Left ventricle myocardium inferior (tissue), 1 donor: ENCODE measurements at places on chromosomes 3 and 15.

DNA sequence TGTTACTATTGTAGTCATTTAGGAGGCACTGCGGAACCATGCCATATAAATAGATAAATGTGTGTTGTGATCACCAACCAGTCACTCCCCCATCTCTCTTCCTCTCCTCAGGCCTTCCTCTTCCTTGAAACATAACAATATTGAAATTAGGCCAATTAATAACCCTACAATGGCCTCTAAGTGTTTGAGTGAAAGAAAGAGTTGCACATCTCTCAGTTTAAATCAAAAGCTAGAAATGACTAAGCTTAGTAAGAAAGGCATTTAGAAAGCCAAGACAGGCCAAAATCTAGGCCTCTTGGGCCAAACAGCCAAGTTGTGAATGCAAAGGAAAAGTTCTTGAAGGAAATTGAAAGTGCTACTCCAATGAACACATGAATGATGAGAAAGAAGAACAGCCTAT, 8.1 kb upstream of the DNASE1L3 start:
- no peak for DNase-seq

GRCh38 chr15:85010386-85011159, 28.9 kb downstream of the PDE8A start:
- DNase-seq, result no peak

DNA sequence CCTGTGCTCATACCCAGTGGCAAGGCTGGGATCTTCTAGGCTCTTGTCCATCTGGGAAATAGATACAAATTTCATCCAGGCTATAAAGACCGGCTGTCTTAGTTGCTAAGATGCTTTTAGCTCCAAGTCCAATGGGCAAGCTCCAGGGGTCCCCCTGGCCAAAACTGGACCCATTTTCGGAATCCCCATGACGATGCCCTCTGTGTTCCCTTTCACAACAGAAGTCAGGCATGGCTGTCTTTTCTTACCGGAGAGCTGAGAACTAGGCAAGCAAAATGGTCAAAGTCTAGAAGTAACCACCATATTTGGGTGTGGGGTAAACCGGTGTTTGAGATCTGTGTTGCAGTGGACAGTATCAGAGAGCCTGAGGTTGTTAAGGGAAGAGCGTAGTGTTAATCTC, 1.0 kb downstream of the GLYCTK start:
- DNase-seq, result no peak

GRCh38 chr15:77030928-77031375, 36.0 kb downstream of the PSTPIP1 start:
- no peak for DNase-seq

DNA sequence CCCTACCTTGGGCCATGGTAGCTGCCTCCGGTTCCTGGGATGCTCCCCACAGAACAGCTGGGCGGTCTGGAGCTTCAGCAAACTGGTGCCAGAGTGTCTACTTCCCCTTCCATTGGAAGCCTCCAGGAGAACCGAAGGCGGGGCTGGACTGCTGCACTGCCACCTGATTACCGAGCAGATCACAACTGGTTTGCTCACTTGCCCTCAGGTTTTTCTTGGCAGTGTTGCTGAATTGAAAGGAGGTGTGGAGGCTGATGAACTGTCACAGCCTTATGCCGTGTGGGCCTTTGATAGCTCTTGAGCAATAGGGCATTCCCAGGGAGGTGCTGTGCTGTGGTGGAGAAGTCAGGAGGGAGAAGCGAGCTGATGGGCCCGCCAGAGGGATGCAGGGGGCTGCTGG, at the start of gene TGM5:
Gene TGM5, minus strand, starts transcription at position 95 of the 400 bp plus-strand sequence. Its CDS starts 79 bp downstream, at position 16.
- no peak for DNase-seq

GRCh38 chr15:29821416-29822099, 710 bp downstream of the TJP1 start:
- DNase-seq, result peak; percentile 75

- DNase-seq, result no peak
Measured at GRCh38 chr15:78035861-78036476, 41.5 kb downstream of the TBC1D2B start.

DNA sequence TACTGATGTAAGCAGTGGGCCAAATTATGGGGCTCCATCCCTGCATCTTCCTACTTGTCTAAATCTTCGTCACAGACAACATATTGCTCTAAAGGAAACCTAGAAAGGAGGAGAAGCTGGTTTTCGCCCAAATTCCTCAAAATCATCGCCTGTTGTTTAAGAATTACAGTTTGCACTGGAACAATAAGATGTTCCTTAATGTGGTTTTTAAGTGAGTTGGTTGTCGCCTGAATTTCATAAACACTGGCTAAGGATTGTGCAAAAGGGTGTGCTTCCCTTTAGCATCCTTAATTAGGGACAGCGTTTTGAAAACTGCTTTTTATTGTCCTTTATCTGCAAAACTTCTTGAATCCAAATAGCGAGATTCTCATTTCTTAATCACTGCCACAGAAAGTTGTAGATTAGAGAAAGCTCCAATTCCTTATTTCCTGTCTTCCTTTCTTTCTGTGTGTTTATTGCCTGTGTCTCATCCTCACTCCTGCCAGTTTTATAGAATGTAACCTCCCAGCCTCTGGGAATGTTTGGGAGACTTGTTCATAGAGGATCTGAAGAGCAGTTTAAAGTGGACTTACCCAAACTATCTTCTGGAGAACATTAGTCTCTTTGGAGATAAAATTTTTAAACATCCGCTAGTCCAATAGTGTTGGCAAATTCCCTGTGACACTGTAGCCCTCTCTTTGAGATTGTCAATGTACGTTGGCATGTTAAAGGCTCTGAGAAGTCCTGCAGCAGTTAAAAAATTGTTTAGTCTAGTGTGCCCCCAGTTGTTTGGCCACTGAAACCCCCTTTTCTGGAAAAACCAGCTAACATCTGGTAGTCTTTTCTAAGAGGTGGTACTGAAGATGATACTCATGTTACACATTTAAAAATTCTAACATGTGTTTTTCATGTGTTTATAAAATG, 50.4 kb downstream of the FLNB start:
- no peak for DNase-seq

DNA sequence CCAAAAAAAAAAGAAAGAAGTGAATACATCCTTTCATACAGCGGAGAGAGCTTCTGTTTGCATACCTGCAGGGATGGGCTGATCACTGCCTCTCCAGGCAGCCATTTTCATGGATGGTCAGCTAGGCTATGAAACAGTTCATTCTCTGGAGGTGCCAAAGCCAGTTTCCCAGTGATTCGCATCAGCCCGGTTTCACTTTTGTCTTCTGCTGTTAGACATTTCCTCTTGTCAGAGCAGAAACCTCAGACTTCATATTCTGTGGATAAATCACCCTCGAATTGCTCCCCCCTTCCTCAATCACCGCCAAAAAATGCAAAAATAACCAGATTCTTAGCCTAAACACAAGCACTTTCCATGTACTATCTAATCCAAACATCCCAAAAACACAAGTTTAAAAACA, 225.6 kb downstream of the ADAMTS9 start:
- no peak for DNase-seq

DNA sequence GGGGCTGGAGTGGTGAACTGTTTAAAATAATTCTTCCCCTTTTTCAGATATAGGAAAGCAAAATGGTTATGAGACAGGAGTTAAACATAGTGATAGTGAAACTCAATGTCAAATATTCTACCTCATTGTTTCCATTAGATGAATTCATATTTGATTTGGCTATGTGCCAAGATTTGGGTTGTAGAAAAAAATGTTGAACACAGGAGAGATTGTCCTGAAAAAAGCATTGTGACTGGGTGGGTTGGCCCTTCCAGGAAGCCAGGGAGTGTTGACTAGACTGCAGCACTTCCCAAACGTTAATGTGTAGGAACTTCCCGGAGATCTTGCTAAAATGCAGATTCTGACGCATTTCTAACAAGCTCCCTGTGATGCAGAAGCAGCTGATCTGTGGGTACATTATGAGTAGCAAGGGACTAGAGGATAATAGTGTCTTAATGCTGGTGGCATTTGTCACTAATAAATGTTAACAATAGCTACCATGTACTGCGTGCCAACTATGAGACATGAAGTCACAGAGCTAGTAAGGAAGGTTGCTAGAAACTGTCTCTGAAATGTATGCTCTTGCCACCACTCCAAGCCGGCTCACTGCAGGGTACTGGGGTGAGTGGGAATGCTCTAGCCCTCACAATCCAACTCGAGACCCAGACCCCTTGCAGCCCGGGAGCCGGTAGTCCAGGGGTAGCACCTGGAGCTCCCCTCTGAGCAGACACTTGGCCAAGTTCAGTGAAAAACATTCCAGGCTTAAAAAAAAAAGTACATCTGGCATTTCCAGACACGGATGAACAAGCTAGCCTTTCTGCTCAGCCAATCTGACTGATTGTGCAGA, 120.6 kb downstream of the CD47 start:
- DNase-seq, result no peak

GRCh38 chr15:33894193-33894592, 74.1 kb upstream of the CHRM5 start:
- no peak for DNase-seq

GRCh38 chr3:127535901-127536829, 54.4 kb downstream of the TPRA1 start:
- DNase-seq, result no peak

- DNase-seq, result no peak
Measured at GRCh38 chr3:76362643-76363042, 577.3 kb upstream of the ZNF717 start.

DNA sequence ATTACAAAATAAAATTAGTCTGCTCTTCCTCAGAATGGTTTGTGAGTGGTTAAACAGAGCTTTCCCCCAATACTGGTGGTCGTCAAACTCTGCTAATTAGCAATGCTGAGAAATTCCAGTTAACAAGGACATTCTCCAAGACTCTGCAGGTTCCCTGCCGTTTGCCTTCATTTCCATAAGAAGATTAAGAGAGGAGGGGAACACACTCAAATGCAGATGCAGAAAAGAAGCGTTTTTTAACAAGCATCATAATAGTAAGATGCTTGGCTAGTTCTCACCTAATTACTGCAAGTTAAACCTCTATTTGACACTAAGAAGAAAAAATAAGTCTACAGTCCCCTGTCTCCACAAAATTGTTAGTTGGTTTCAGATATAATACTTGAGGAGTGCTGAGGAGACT, 3.7 kb upstream of the SOX2 start:
- no peak for DNase-seq

DNA sequence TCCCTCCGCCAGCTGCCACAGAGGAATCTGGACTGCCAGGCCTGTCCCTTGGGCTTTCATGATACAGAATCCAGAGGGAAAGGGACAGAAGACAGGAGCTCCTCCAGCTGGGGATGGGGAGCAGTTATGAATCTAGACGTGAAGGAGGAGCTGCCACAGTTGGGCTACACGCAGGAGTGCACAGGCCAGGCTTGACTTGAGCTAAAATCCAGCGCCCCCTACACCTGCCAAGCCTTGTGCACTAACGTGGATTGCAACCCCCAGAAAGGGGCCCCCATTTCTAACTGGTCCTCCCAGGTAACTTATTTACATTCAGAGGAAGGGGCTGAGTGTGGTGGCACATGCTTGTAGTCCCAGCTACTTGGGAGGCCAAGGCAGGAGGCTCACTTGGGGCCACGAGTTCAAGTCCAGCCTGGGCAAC, 14.3 kb downstream of the KLHL6 start:
- no peak for DNase-seq

DNA sequence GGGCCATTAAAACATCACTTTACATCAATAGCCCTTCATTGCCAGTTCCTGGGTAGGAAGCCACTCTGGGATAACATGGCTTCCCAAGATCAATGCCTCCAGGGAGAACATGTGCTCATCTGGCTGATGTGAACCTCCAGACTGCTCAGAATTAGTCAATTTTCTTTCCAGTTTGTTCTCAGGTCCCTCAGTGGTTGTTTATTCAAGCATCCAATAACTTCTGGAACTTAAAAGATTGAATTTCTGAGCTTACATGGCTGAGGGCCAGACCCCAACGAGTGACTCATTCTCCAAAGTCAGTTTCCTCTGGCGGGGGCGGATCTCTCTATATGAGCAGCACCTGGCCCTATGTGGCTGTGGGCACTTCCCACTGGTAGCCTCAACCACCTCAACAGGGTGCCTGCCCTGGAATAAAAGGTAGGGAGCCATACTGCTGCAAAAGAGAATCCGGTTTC, 34.0 kb downstream of the LYZL4 start:
- DNase-seq, result peak; percentile 28

DNA sequence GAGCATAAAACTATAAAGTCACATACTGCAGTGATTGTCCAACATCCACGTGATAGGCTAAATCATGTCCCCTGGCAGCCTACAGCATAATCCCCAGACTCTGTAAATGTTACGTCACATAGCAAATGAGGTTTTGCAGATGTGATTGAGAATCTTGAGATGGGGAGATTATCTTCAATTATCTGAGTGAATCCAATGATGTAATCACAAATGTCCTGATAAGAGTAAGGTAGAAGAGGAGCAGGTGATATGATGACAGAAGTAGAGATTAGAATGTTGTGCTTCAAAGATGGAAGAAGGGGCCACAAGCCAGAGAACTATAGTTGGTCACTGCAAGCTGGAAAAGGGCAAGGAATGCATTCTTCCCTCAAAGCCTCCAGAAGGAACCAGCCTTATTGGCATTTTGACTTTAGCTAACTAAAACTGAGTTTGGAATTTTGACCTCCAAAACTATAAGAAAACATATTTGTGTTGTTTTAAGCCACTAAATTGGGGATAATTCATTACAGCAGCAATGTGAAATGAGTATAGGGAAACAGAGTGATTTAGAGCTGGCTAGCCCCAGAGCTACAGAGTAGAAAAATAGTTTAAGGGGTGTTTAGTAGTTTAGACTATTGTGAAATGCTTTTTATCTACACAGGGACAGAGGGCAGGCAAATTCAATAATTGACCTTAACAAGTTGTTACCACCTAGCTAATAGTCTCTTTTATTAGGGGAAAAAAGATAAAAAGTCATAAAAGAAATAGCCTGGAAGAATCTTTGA, 15.2 kb downstream of the SLC2A2 start:
- DNase-seq, result no peak

- DNase-seq, result no peak
Measured at GRCh38 chr3:124361566-124361965, 368.7 kb upstream of the UMPS start.

- peak; percentile 51 for DNase-seq
Measured at GRCh38 chr3:40827942-40828688, 303.4 kb downstream of the ZNF621 start.

GRCh38 chr3:189948724-189949045, 172.0 kb downstream of the P3H2 start:
- DNase-seq, result no peak

DNA sequence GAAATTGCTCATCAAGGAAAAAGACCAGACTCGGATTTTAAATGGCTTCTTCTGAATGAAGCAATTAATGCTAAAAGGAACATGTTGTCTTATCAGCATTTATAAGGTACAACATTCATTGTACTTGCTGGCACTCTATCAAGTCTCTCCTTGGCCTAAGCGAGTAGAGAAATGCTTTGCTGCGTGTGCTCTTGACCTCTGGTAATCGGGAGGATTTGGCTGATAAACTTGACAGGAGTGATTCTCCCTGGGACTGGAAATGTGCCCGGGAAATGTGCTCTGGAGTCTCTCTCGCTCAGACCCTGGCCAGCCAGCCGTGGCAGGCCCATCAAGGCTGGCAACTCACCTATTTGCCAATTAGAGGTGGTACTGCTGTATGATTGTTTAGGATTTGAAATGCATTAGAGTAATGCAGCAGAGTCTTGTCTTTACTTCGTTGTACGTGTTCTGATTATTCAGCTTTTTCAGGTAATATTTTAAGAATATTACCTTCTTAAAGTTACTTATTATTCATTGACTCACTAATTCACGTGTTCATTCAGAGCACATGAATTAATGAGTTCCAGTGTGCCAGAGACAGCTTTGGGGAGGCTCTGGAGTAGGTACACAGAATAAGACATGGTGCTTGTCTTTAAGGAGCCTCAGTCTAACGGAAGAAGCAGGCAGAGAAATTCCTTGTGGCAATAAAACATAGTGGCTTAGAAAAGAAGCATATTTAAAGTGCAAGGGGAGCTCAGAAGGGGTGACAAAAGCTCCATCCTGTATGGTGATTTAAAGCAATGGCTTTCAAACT, 48.0 kb upstream of the TPRG1 start:
- peak; percentile 64 for DNase-seq

GRCh38 chr3:177234121-177234520, 36.8 kb upstream of the TBL1XR1 start:
- DNase-seq, result no peak
